ENCODE measurements at places on chromosomes 13 and 19.

GRCh38 chr19:18100710-18101109 lies 3.1 kb downstream of the MAST3 start:
- no peak for DNase-seq

- no peak for DNase-seq
Observed at GRCh38 chr13:34730961-34731360, 211.1 kb upstream of the NBEA start.

GRCh38 chr19:27689734-27690241 lies 1523.2 kb downstream of the UQCRFS1 start:
- DNase-seq: no peak

GRCh38 chr19:55241143-55241934 lies 12.8 kb upstream of the TMEM86B start:
- no peak for DNase-seq
